Stimulated activated CD4-positive, alpha-beta T cell treated with anti-CD3 and anti-CD28 coated beads, Interleukin-1b, Interleukin-23, amount 100 ng/mL, for 1 hour (primary cell): ENCODE measurements at places on chromosomes 3 and 15.

DNA sequence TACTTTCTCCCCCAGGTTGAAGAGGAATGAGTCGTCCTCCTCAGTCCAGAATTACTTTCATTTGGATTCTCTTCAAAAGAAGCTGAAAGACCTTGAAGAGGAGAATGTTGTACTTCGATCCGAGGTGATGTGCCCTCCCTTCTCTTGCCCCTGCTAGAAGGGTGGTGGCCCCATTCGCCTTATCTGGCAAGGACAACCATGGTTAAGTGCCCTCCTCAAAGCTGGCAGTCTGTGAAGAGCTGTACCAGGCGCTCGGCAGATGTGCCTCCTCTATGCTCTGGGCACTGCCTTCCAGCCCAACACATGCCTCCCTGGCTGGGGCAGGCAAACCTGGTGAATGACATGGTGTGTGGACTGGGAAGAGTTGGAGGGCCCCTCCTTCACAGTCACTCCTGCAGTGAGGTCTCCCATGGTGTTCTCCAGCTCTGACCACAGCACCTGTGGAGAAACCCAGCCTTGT lies 77.0 kb downstream of the CCK start:
- DNase-seq = no peak

DNA sequence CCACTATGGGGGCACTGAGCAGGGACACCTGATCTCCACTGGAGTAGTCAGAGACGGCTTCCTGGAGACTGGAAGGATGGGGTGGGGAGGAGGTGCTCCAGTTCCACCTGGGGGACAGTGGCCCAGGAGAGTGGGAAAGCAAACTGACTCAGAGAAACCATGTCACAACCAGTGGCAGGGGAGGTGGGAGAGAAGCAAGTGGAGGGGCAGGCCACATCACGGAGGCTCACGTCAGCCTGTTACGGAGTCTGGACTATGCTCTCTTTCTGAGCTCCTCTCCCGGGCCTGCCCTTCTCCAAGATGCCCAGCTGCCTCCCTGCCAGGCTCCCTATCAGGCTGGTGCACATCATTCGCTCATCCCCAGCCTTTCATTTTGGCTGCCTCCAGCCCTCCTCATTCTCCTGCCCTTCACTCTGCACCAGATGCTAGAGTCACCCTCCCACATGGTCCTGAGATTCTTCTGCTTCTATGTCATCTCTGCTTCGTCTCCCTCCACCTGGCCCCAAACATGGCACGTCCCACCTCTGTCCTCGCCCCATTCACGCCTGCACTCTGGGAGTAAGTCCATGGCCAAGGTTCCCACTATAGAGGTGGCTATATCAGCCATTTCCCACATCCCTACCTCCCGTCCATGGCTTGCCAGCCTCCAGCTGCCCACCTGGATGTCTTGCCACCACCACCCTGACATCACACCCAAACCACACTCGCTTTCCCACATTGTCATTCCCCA lies 100.3 kb downstream of the ADCY5 start:
- DNase-seq = no peak

DNA sequence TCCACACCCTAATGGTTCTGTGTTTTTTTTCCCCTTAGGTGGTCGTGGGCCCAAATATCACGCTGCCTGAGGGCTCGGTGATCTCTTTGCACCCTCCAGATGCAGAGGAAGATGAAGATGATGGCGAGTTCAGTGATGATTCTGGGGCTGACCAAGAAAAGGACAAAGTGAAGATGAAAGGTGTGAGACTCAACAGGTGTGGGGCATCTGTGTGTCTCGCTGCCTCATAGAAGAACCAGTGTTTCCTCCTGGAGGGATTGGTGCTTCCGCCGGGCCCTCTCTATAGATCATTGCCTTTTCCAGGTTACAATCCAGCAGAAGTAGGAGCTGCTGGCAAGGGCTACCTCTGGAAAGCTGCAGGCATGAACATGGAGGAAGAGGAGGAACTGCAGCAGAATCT lies 7.0 kb downstream of the EIF2B5 start:
- no peak for DNase-seq

DNA sequence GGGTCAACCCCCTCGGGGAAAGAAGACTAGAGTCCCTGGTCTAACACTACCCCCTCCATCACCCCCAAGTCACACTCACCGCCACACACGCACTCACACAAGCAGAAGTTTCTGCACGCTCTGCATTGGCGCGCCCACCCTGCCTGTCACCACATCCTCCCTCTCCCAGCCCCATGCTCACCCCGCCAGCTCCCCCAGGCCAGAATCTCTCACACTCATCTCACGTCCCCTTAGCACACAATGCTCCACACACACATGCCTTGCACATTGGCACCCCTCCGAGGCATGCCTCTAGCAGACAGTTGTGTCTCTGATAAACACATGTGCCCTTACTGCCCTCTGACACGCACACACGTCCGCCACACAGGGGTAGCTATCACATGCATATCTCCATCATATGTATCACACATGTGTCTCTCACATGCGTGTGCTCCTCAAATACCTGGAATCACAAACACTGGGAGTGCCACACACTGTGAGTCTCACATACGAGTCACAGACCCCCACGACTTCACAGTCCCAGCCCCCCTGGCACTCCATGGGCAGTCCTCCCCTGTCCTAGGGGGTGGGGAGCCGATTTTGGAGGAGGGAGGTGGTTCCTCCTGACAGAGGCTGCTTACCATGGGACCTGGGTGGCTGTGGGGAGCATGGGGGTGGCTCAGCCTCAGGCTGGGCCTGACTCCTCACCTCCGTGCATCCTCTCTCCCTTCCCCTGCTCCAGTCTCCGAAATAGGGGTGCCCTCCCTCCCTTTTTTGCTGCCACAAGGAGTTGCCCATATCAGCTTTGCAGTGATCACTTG lies 898 bp downstream of the FBLN2 start:
- no peak for DNase-seq

DNA sequence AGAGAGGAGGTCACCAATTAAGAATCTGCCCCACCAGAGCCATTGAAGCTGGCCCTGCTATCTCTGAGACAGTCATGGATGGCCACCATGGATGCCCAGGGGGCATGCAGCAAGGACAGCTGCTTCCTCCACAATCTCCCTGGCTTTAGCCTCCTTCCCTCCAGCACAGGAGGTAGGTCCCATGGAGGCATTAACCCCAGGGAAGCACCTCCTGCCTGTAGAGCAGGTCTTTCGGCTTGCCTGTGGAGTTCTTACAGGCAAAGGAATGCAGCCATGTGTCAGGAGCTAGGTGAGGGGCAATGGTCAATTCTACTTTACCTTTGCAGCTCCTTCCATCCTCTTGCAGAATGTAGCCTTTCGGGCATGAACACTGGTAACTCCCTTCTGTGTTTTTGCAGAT lies 93.8 kb downstream of the DUT start:
- DNase-seq = no peak

DNA sequence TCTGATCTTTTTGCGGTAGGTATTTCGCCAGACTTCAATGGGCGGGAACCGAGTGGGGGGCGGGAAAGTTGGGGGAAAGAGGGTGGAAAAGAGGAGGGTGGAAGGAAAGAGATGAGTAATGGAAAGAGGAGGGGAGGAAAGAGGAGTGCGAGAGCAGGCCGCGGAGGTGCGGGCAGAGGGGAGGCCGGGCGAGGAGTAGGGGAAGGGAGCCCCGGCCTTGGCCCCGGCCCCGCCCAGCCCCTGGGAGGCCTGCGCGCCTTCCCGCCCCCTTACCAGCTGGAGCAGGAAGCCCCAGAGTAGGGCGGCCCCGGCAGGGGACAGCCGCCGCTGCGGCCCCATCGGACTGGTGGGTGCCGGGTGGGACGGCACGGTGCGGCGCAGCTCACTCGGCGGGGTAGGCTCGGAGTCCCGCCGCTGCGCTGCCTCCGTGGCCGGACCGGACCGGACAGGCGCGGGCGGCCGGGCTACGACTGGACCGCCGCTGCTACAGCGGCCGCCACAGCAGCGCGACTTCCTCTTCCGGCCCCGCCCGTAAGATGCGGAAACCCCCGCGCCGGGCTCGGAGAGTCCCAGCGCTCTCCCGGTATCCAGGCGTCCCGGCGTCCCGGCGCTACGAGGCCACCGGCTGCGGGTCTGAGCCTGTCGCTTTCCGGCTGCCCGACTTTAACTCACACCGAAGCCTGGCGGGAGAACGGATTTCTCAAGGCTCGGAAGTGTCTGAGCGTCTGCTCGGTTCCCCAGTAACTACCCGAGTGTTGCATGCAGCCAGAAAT lies at the start of gene SPPL2A:
Gene SPPL2A (minus strand): TSS at position 512 of the 773 bp plus-strand sequence. CDS start 173 bp downstream, at position 339.
- DNase-seq = peak; percentile 64

DNA sequence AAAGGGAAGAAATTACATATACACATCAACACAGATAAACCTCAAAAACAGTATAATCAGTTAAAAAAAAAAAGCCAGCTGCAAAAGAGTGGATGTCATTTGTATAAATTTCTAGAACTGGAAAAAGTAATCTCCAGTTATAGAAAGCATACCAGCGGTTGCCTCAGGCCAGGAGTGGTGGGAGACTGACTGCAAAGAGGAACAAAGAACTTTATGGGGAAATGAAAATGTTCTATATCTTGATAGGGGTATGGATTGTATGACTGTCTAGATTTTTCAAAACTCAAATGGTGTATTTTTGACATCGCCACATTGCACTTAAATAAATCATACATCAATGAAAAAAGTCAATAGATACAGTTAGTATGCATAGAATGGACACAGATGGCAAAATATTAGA lies 241.6 kb downstream of the SCAPER start:
- no peak for DNase-seq

DNA sequence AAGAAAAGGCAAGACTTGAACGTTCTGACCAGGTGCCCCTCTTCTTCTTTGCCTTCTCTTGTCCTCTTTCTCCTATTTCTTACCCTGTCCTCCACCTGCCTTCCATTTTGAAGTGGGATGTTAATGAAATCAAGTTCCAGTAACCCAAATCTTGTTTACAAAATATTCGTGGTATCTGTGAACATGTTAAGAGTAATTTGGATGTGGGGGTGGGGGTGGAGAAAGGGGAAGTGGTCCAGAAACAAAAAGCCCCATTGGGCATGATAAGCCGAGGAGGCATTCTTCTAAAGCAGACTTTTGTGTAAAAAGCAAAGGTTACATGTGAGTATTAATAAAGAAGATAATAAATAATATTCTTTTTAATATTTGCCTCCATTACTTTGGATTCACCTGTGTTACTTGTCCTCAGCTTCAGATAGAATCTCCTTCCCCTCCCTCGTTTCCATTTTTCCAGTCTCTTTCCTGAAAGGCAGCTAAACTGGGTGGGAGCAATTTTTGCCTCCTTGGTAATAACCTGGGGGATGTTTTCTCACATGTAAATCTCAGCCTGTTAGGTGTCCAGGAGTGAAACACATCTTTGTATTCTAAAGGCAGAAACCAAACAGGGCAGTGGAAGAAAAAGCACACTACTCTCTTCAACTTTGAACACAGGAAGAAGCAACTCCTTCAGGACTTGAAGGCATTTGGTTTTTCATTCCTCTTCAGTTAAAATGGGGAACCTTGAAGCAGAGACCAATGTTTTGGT lies 3.2 kb downstream of the CHST2 start:
- DNase-seq = no peak
